GM13977 (cell line): ENCODE measurements at places on chromosomes 2 and 18.

- DNase-seq = no peak
Observed at GRCh38 chr2:198638577-198638976, 819.2 kb downstream of the SATB2 start.

DNA sequence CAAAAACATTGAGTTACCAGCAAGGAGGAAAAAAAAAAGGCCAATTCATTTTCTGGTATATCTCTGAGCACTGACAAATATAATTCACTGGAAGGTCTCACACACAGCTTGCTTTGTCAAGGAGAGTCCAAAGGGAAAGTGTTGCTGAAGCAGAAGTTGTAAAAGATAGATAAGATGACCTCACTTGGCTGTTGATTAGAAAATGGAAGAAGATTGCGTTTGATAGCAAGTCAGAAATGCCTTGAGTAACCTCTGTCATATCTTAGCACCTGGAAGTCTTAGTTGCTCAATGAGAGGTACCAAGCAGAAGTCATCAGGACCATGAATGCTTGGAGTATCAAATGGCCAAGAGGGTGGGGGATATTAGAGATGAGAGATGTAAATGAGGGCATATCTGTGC lies 105.2 kb downstream of the FSHR start:
- no peak for DNase-seq

DNA sequence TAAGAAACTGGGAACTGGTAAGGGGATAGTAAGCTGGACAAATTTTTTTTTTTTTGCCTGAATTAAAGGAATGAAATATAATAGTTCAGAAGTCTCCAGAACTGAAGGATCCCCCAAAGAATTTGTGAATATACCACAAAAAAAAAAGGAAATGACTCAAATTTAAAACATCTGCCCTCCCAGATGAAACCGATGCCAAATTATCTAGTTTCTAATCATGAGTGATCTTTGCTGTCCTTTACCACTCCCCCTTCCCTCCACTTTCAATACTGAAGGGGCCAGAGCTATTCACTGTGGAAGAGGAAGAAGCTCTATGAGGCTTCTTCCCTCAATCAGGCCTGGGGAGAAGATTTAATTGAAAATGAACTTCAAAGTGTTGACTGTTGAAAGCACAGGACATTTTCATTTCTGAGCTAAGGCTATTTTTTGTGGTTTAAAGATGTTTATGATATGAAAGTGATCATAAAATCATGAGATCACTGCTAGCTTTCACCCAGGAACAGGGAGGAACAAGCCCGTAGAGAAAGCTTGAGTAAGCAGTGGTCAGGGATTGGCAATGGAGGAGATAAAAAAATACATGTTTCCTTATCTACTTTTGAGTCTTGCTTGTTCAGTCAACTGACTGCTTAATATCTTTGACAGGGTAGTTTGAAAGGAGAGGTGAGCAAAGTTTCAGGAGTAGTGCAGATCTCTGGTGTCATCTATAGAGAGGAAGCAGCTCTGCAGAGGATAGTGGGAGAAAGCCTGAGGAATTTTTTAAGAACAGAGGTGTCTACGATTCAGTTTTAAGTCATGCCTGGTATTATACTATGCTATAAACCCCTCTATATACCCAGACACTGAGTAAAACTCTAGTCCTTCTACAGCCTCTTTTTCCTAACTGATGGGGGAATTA lies 409.5 kb upstream of the FIGN start:
- DNase-seq = peak; percentile 8

DNA sequence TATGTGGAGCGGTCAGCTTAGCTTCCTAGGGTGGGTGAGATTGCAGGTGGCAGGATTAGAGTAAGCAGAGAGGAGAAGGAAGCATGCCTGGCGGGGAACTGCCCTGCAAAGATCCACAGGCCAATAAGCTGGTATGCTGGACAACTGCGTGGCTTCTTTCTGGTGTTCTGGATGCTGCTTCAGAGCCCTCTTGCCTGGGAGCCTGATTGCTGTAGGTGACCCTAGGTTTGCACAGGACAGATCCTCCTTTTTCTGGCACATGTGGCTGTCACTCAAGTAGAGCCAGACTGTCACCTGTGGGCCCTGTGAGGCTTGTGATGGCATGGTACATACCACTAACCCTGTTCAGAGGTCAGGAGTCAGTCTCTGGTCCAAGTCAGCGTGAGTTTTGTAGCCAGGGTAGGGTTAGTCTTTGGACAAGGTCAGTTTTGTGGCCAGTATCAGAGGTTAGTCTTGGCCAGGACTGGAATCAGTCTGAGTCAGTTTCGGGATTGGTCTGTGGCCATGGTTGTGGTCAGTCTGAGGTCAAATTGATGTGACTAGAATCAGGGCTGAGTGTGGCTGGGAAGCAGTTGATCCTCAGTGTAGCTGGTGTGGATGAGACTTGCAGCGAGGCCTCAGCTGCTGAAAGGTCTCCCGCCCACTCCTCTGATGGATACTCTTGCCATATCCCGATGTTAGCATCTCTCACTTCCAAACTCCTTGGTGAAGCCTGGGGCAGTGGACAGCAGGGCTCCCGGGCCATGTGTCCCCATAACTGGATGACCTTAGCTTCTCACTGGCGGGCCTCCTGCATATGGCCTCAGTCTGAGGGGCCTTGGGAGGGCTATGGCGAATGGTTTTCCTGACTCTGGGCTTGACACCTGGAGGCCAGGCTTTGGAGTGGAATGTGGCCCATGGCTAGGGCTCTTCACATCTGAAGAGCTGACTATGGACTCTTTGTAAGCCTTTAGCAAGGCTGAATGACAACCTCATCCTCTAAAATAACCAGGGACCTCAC lies 260.5 kb downstream of the DYSF start:
- DNase-seq = no peak

GRCh38 chr18:36412778-36413177 lies 115.3 kb downstream of the FHOD3 start:
- DNase-seq = no peak

DNA sequence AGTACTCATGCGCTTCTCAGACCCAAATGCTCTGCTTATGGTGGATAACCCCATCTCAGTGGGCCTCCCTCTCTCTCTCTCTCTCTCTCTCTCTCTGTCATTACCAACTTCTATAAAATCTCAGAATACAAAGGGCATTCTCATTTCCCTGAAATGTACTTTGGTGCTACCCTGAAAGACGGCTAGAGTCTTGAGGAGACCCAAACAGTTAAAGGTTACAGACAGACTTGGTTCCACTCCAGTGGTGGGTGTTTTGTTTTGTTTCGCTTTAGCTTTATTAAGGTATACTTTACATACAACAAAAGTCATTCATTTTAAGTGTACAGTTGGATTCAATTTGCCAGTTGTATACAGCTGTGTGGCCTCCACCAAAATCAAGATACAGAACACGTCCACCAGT lies 60.9 kb downstream of the BCL11A start:
- DNase-seq = no peak

- peak; percentile 28 for DNase-seq
Observed at GRCh38 chr2:11910971-11911370, 164.5 kb downstream of the LPIN1 start.

DNA sequence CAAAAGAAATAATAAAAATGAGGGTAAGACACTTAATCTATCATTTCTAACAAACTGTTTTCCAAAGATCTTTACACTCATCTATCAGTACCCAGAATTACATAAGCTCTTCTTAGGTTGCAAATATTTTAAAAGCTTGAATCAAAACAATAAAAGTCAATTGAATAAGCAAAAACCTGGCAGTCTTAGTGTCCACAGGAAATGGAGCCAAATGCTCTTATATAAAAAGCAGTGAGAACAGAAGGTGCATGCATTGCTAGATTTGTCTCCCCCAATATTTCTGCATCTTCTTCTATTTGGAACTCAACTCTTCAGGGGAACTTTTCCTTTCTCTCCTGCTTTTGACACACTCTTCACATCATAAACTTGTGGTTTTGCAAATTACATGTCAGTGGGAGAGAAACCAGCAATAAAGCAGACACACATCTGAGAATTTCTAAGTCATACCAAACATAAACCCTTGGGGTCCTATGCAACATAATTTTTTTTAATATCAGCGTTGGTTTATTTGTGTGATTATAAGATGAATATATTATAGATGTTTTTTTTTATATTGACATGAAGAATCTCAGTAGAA lies 343.9 kb upstream of the ACVR2A start:
- DNase-seq = no peak

DNA sequence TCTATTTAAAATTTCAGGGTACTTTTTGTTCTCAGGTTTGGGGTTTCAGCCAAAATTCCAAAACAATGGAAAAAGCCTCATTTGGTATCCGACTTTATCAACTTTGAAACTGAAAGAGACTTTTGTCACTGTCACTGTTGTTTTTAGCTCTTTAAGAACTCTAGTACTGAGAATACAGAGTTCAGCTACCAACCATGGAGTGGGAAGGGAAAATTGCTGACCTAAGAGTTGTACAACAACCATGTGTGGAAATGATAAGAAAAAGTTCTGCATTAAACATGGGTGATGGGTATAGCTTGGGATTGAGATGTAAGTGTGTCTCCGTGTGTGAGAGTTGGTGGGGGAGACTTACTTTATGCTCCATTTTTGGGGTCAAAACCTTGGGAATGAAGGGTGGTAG lies 206.6 kb upstream of the LRATD1 start:
- DNase-seq = no peak

DNA sequence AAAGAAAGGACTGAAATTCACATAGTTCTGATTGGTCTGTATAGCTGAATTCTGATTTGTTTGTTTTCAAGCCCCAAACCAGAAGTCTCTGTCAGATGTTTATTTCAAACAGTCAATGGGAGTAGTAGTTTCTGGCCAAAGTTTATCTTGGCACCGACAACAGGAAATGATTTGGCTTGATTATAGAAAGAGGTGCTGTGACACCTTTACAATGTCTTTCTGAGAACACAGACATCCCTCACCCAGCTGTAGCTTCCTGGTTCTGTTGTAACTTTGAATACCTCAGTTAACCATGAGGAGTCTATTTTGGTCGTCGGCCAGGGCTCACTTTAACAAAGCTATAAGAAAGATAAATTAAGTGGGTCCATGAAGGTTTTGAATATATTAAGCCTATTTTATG lies 545.0 kb upstream of the ZNF804A start:
- no peak for DNase-seq

DNA sequence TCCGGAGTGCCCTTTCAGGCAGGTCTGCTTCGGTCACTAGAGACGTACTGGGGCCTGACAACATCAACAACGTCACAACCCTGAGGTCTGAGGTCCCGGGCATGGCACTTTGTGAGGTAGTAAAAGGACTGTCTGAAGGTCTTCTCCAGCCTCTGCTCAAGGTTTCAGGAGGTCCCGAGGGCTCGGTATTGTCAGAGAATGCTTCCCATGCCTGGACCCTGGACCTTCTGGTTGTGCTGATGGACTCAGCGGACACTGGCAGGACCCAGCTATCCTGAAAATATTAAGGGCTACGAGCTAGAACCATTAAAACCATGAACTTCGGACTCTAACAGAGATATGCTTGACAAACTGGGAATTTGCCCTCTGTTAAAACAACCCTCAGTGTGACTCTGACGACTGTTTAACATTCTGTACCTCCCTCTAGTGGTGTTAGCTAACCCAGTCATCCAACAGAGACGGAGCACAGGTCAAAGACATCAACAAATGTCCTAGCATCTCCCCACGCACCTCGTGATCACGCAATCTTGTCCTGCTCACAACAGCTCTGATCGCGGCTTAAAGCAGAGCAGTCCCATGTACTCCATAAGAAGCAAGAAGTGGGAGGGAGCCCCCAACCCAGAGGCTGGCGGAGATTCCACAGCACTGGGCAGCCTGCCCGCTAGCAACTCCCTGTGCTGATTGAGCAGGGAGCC lies 96.5 kb downstream of the CCDC93 start:
- no peak for DNase-seq

DNA sequence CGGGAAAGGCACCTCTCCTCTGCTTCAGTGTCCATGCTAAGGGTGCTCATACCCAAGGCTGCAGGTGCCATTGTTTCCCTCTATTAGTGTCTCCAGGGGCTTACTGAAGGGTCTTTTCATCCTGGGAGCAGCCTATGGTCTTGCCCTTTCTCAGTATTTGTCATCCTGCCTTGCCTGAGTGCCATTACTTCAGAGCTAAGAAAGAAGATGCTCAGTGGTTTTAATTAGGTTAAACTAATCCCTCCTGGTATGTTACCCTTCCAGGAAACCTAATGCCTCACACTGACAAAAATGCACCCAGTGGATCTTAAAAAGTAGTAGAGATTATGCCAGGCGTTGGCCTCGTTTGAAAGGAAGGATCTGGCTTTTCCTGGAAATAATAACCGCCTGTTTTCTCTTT lies 151.4 kb downstream of the LRRTM1 start:
- DNase-seq = no peak

DNA sequence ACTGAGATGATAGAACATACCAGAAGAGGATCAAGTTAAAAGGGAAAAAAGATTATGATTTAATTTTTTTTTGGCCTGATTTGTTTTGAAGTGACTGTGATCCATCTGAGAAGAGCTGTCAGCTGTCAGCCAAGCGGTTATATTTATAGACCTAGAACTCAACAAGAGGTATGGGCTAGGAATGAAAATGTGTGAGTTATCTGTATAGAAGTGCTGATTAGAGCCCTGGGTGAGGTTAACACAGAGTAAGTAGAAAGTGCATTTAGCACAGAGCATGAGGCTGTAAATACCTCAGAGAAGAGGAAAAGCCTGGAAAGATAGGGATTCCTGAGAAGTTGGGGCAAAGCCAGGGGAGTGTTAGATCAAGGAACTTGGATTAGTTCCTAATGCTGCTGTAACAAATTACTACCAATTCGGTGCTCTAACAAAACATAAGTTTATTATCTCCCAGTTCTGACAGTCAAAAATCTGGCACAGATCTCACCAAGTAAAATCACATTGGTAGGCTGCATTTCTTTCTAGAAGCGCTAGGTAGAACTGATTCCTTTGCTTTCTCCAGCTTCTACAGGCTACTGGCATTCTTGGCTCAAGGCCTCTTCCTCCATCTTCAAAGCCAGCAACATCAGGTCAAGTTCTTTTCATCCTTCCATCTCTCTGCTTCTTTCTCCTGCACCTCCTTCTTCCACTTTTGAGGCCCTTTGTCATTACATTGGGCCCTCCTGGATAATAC lies 197.4 kb upstream of the SPHKAP start:
- no peak for DNase-seq

GRCh38 chr18:26868968-26869586 lies 3.6 kb upstream of the AQP4 start:
- no peak for DNase-seq

GRCh38 chr2:188973641-188974040 lies 532 bp upstream of the COL3A1 start:
- no peak for DNase-seq

DNA sequence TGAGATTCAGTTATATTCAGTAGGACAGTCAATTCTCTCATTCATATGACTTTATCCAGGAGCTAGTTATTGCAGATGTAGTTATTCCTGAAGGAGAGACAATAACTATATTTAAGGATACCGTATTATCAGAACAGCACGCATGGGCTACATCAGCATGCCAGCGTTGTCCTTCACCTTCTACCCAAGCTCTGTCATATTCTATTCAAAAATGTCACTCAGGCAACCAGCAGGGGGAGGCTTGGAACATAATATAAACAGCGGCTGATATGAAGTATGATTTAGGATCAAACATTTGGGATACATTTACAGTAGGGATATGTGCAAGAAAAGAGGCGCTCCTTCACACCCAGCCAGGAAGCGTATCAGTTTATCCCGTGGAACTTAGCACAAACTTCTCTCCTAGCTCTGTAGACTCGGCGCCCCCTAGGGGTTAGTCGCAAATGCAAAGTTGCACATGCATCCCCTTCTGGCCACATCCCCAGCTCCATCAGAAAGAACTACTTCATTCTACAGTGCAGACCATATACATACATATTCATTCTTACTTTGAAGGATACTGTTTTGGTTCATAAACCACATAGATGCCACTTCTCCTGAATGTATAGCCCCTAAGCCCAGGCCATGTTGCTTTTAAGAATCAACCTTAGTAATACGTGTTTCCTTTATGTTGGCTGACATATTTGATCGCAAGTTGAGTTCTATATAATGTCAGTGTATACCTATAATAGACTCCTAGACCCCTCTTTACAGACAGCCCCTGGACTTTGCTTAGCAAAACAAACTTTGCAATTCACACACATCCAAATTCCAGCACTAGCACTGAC lies 759.4 kb downstream of the ADCYAP1 start:
- DNase-seq = peak; percentile 3
